ENCODE measurements at places on chromosomes 3 and 15.

- no peak for DNase-seq
Measured at GRCh38 chr3:194596906-194597305, 36.3 kb downstream of the TMEM44 start.

DNA sequence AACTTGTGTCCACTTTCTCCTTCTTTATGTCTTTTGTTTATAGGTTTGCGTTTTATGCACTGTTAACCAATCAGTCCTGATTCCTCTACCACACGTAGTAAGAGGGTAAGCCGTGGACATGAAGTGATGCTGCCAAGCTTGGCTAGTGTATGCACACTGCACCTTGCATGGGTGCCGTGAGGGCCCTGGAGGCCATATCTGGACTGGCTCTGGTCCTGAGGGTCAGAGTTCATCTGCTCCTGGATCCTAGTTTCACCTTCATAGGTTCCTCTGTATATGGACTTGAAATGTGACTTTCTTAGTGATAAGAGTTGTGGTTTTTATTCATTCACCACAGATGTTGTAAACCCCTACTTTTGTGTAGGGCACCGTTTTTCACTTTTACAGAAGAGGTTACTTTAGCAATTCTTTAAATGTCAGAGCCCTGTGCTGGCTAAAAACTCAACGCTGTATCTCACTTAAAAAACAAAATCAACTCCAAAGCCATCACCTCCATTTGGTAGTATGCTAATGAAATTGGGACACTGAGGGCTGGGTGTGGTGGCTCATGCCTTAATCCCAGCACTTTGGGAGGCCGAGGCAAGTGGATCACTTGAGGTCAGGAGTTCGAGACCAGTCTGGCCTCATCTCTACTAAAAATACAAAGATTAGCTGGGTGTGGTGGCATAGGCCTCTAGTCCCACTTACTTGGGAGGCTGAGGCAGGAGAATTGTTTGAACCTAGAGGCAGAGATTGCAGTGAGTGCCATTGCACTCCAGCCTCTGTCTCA is 22.9 kb downstream of the SIAH2 start:
- no peak for DNase-seq

GRCh38 chr3:132378048-132378762 is 39.1 kb upstream of the DNAJC13 start:
- no peak for DNase-seq

DNA sequence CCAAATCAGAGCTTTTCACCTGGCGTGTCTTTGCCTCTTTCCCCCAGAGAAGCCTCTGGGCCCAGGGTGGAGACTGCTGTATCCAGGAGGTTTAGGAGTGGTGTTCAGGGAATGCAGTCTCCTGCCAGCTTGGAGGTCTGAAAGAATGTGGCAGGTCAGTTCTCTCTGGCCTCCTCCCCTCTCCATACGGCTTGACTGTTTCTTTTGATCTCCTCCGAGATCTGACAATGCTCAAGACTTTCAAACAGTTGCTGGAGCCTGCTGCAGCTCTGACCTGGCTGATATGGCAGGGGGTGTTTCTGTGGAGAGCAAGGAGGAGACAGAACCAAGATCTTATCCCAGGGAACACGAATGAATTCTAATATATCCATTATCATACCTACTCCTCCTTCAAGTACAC is 24.7 kb upstream of the TM4SF4 start:
- DNase-seq: no peak

DNA sequence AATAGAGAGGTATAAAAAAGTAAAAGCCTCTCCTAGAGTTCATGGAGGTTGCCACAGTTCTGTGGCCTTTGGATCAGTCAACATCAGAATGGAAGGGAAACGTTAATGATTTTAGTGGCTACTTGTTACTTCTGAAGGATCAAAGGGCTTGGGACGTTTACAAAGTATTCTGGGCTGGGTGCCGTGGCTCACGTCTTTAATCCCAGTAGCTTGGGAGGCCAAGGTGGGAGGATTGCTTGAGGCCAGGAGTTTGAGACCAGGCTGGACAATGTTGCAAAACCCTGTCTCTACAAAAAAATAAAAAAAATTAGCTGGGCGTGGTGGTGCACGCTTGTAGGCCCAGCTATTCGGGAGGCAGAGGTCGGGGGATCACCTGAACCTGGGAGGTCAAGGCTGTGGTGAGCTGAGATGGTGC is 44.6 kb downstream of the FNDC3B start:
- DNase-seq: no peak

GRCh38 chr3:196932600-196932999 is 9.7 kb downstream of the NCBP2 start:
- no peak for DNase-seq

DNA sequence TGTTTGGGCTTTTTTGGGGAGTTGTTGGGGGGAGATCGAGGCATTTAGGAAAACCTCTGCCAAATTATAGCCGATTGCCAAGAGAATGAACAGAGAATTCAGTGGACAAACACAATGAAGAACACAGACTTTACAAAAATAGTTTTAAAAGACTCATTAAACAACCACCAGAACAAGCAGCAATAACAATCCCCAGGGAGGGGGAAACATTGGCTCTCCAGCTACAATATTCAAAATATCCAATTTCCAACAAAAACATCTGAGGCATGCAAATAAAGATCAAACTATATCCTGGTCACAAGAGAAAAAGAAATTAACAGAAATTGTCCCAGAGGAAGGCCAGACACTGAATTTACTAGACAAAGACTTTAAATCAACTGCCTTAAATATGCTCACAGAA is 24.5 kb upstream of the ANKRD28 start:
- no peak for DNase-seq

All from stimulated activated effector memory CD8-positive, alpha-beta T cell treated with anti-CD3 and anti-CD28 coated beads, Interleukin-12 subunit alpha, Interleukin-12 subunit beta, amount 100 ng/mL, for 72 hours (primary cell).